Large intestine (tissue), 12 donors: ENCODE measurements at places on chromosomes 3 and 15.

GRCh38 chr3:55017876-55018275, 90.0 kb upstream of the LRTM1 start:
- DNase-seq = no peak

DNA sequence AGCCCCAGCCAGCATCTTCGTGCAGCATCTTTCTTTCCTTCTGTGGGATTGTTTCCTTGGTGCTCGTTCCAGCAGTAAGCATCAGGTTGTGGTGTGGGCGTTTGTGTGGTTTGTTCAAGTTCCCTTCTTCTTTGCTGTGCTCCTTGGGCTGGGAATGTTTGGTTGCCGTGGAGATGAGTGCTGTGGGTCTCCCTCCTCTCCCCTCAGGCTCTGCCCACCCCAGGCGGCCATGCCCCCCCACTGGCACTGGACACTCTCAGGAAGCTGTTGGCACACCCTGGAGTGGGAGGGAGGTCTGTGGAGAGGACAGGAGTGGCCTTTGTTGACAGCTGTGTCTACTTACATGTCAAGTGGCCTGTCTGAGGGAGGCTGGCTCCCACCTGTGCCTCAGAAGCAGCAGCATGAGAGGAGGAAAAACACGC, 46.5 kb upstream of the SACM1L start:
- DNase-seq = no peak

DNA sequence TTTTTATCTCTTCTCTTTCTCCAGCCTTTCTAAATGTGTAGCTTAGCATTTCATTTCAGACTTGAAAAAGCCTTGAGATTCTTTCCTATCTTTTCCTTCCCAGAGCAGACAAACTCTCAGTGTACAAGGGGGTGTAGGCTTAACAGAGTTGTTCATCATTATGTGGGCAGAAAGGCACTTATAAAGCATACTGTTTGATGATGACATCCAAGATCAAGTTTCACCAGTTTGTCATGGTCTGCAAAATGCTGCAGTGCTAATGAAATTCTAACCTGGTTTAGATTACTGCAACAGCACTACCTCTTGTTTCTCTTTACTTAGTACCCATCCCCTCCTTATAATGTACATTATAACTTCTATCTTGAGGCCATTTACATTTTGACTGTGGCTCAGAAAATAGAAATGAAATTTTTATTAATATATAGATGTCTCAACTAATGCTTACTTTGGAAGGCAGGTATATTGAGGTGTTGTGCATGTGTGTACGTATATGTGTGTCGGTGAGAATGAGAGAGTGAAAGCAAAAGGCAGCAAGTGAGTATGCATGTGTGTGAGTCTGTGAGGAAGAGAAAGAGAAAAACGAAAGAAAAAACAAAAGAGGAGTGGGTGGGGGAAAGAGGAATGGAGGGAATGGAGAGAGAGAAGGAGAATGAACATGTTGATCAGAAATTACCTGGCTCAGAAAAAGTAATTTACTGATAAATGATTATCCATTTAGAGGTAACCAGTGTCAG, 1043.6 kb downstream of the TUSC7 start:
- no peak for DNase-seq

DNA sequence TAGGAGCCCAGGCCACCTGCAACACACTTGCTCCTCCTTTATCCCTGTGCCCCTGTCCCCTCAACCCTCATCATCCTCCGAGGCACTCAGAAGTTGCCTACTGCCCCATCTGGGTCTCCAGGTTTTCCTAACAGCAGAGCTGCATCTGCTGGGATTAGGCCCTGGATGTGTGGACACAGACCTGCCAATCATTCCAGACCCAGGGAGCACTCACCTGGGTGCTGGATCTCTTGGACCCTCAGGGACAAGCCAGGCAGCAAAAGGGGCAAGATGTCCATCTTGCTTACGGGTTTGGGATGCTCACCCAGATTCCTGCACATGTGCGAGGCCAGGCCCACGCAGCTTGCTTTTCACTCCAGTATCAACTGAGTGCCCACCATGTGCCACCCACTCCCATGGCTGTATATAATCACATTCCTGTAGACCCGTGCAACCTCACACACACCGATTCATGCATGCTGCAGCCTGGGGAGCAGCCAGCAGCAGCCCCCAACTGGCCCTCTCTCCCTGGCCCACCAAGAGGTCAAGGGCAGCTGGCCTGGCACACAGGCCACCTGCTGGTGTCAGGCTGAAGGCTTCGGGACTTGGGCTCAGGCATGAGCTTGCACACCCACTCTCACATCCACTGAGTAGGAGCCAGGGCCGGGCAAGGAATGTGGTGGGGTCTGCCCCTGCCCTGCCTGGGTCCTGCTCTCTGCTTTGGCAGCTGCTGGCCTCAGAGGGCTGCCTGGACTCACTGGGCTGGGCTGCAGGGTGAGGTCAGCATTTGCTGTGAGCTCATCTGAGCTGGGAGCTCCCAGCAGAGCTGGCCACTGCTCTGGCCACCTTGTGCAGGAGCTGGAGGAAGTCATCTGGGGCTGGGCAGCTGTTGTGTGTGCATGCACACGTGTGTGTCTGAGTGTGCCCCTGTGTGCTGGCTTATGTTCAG, 14.9 kb downstream of the PRKCD start:
- DNase-seq = no peak

- peak; percentile 88 for DNase-seq
These were observed 68.9 kb upstream of the TNFSF10 start for GRCh38 chr3:172591876-172592771.

DNA sequence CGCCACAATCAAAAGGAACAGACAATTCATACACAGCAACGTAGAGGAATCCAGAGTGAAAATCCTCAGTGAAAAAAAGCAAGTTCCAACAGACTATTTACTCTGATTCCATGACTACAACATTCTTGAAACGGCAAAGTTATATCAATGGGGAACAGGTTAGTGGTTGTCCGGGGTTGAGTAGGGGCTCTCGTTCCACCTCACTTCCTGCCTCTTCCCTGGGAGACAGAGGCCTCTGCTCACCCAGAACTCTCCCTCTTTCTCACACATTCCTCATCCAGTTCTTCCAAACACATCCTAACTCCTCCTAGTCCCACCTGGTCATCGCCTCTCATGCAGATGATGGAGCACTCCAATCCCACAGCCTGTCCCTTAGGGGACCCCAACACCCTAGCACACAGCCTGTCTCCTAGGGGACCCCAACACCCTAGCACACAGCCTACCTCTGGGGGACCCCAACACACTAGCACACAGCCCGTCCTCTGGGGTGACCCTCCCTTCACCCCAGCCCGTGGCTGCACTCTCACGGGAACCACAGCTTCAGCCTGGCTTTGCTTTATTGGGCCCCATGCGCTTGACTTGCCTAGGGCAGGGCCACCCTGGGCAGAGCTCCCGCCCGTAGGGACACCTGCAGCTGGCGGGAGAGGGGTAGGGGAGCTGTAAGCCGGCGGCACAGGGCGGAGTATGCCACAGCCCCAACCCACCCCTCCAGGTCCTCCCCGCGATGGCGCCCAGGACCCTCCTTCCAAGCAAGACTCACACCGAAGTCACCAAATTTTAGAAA, 5.2 kb downstream of the OCA2 start:
- no peak for DNase-seq

DNA sequence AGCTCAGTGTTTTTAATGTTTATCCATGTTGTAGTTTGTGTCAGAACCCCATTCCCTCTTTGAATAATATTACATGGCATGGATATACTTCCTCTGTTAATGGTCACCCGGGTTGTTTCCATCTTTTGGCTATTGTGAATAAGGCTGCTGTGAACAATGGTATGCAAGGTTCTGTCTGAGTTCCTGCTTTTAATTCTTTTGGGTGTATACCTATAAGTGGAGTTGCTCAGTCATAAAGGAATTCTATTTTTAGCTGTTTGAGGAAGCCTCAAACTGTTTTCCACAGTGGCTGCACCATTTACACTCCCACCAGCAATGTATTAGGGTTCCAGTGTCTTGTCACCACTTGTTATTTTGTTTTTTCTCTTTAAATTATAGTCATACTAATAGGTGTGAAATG, 99.6 kb downstream of the SLC25A26 start:
- no peak for DNase-seq

DNA sequence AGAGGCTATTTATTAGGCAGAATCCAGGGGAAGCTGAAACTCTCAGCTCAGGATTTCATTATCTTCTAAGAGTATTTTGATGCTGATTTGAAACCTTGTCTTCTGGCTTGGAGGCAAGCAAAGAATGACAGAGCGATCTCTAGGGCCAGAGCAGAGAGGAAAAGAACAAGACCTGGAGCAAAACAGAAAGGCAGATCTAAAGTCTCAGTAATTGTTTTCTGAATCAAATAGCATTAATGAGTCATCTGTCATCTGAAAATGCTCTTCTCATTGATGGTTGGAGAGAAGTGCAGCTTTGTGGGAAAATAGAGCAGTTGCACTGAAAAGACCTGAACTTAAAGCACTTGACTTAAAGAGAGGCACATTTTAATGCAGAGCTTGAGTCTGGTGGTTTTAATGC, 385.9 kb downstream of the RAP2B start:
- DNase-seq = no peak

DNA sequence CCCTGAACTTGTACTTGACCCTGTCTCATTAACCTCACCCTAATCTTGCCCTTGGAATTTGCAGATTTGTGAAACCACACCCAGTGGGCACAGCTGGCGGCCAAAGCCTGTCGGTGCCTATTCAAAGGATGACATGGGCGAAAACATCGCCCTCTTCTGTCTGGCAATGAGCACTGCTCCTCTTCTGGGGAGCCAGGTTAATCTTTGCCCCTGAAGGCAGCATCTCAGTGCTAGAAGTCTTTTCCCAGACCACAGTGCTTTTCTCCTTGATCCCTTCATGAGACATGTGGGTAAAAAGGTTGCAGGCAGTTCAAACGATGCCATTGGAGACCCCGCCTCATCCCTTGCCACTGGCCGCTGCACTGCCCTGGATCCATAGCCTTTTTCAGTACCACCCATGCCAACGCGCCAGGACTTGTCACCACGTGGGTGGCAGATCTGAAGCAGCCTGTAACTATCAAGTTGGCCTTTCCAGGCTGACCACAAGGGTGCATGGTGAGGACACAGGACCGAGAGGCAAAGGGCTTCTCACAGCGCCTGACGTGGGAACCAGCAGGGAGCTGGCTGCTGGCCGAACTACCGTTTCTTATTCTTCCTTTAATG, 6.5 kb upstream of the DNASE1L3 start:
- DNase-seq = peak; percentile 68

GRCh38 chr3:154584041-154584440, 154.1 kb upstream of the GPR149 start:
- DNase-seq = peak; percentile 2

- no peak for DNase-seq
These were observed 183.2 kb downstream of the P3H2 start for GRCh38 chr3:189937302-189938127.

- no peak for DNase-seq
These were observed 115.2 kb downstream of the PEX5L start for GRCh38 chr3:179921500-179921899.

- no peak for DNase-seq
These were observed 660.1 kb upstream of the CFAP20DC start for GRCh38 chr3:59709702-59710553.

DNA sequence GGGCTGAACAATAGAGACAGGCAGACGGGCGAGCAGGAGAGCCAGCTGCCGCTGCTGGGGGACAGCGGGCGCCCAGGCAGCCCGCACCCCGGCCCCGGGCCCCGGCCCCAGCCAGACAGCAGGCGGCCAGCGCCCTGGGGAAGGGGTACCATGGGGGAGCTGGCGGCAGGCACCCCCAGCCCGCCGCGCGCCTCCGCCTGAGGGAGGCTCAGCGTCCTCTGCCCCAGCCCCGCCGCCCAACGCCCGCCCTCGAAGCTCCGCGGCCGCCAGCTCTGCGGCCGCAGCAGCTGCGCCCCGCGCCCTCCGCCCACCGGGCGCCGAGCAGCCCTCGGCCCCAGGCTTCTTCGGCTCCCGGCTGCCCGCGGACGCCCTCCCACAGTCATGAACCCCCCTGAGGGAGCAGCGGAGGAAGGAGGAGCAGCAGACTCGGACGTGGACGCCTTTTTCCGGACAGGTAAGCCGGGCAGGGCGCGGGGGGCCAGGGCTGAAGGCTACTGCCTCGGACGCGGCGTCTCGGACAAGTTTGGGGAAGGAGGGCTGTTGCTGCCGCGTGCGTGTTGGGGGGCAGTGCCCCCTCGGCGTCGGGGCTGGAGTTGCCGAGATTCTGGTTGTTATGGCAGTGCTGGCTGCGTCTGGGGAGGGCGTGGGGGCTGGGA, 41.6 kb upstream of the ROPN1 start:
- DNase-seq = peak; percentile 7

DNA sequence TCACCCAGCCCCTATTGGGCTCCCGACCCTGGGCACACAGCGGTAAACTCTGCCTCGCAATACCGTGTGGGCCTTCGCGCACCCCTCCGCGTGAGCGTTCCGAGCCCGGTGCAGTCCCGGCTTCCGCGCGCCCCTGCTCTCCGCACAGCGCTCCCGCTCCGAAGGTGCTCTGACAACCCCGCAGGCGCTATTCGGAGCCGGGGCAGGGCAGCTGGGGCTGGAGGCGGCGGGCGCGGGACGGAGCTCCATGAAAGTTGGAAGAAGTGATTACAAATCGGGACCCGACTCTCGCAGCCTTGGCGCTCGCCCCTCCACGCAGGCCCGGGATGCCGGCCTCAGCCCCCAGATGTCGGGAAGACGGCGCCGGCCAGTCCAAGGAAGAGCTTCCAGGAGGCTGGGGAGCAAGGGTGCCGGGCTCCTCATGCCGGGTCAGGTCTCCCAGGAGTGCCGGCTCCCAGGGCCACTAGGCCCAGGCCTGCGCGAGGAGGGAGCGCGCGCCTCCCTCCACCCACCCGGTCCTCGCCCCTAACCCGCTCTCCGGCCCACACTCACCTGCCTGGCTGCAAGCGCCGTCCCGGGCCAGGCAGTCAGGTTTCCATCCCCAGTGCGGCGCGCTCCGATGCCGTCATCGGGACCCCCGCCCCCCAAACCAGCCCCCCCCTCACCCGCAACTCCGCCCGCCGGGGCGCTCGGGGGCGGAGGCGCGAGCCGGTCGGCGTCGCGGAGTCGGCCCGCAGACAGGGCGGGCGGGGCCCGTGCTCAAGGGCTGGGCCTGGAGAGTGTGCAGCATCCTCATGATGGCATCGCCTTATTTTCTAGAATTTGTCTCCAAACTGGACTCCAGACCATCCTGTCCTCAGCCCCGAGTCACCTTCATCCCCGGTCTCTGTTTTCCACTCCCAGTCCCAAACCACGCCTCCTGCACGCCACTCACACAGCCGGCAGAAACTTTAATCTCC, at the start of gene KIF7:
Gene KIF7, minus strand, starts transcription at position 621 of the 959 bp plus-strand sequence. CDS start 2,537 bp downstream, outside the sequence.
- DNase-seq = peak; percentile 38

DNA sequence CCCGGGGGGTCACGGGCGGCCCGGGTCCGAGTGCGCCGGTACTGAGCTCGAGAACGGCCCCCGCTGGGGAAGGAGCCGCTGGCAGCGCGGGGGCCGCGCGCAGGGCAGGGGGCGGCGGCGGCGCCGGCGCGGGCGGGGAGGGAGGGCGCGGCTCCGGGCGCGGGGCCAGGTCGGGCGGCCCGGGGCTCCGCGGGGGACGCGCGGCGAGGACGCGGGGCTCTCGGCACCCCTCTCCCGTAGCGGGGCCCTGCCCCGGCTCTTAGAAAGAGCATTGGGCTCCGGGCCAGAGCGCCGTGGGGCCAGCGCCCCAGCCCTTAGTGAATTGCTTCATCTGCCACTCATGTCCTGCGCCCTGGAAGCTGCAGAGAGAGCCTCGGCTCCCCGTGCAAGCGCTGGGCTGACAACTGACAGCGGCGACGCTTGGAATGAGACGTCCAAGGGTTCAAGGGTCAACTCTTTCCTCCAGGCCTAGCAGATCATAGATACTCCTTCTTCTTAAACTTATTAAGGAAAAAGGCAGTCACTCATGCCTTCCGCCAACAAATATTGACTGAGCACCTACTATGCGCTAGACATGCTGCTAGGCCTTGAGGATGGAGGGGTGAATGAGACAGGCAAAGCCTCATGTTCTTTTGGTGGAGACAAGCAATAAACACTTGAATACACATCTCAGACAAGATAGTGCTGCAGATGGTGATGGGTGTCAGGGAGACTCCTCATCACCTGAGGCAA, 140.8 kb downstream of the SMAD6 start:
- DNase-seq = peak; percentile 86
